ENCODE measurements at places on chromosomes 6 and 20. TPM values are rescaled to one million over a fixed set of nuclear protein-coding genes. Genes with fewer than 3 reads are reported as not detected.

GRCh38 chr6:114170958-114171387 is 171.8 kb downstream of the HS3ST5 start:
- H3K4me1 ChIP-seq = no peaks in the 10 kb centered on the region
- no peaks in the 10 kb centered on the region for H3K27me3 ChIP-seq
- no peak for DNase-seq

Gene RHAG
- not detected for total RNA-seq

- DNase-seq = no peak
- H3K4me3 ChIP-seq = no peak overlapping the region
- H3K27ac ChIP-seq = no peak overlapping the region
- peaks cover 39% of the 10 kb centered on the region for H3K4me1 ChIP-seq
- no peaks in the 10 kb centered on the region for H3K27me3 ChIP-seq
Observed at GRCh38 chr20:47362361-47363219, 6.1 kb upstream of the ZMYND8 start.

DNA sequence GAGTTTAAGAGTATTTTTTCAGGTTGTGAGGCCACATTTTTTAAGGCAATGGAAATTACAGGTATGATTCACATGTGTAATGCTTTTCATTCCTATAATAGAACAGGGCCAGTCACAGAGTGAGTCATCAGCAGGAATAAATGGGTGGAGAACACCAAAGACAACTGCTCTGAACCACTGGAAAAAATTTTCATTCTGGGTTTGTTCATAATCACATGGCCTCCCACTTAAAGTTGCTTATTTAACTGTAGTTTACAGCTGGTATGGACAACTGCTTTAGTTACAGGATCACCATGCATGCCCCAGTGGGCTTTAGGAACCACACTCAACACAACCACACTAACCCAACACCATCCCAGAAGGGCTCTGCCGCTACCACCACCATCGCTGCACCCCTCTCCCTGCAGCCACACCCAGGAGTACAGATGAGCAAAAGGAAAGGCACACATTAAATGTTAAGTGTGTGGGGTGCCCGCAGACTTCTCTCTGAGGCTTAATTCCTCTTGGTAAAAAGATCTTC is 107.0 kb upstream of the DST start:
- H3K27me3 ChIP-seq = no peaks in the 10 kb centered on the region
- no peak overlapping the region for H3K4me3 ChIP-seq
- no peaks in the 10 kb centered on the region for H3K36me3 ChIP-seq
- H3K27ac ChIP-seq = peak overlapping the region; percentile 76
- DNase-seq = peak; percentile 92
- peaks cover 34% of the 10 kb centered on the region for H3K4me1 ChIP-seq
